ENCODE measurements at places on chromosomes 1 and 21.

- DNase-seq, result no peak
Measured at GRCh38 chr1:54273795-54274163, 73.8 kb downstream of the MRPL37 start.

DNA sequence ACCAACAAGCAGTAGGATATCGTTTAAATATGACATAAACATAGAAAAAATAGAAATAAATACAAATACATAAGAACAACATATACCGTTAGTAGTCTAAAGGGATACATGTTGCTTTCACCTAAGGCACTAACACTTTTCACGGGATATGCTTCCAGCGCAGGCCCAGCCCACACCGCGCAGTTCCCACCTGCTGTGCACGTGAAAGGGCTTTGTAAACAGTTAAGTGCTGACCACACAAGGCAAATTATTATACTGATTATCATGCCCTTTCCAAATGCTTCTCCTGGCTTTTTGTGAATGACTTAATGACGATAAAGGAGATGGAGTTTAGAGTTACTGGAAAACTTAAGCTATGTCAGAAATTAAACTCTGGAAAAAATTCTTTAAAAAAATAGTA lies 11.3 kb upstream of the IL22RA1 start:
- DNase-seq, result no peak

GRCh38 chr1:52670604-52671003 lies 27.5 kb downstream of the COA7 start:
- DNase-seq, result no peak

DNA sequence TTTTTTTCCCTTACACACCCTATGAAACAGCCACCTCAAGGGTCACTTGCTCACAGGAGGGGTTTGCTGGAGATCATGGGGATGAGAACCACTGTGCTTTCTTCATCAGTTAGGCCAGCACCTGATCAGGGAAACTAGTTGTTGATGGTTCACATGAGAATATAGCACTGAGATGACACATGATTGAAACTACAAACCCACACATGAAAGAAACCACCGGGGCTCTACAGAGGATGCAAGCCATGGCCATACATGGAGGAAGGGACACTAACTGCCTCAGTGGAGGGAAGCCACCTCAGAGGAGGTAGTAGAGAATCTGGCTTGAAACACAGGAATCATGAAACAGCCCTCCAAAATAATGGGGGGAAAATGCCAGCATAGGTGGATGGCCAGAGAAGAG lies 63.2 kb downstream of the PRKAB2 start:
- DNase-seq, result no peak

DNA sequence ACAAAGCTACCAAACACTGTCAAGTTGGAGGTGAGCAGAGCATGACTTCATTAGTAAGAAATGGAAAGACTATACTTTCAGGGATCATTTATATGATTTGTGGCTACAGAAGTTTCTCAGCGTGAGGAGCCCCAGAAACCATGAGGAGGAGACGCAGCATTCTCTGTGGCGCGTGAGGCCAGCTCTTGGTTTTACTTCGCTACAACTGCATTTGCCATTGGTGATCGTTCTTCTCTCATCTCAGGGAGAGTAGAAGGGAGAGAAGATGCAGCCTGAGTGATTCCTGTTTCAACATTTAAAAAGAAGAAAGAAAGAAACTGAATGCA lies 94.5 kb upstream of the ATP1A1 start:
- DNase-seq, result no peak

DNA sequence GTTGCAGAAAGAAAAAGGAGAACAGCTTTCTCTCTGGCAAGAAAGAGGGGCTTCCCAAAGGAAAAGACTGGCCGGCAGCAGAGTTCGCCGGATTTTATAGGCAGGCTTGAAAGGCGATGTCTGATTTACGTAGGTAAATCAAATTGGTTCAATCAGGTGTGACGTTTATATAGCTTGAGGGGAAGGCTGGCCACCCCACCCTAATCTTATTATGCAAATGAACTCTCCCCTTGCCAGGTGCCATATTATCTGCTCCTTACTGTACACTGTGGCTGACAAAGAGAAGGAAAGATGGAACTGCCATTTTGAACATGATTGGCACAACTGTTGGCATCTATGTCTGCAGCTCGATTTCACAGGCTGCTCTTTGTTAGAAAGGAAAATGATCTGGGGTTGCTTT lies 16.8 kb upstream of the INTS3 start:
- DNase-seq, result no peak

DNA sequence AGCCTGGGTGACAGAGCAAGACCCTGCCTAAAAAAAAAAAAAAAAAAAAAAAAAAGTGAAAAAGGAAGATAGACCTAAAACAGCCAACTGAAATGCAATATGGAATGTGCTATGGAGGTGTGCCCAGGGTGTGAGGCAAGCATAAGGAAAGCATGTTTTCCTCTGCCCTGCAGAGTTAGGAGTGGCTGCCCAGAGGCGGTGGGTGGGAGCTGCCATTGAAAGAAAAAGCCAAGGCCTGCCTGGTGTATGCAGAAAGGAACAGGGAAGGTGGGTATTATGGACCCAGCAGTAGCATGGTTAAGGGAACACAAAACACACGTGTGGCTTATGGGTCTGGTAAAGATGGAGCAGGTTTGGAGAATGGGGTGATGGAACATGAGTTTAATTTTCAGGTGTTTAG lies 8.9 kb downstream of the CD244 start:
- DNase-seq, result no peak

DNA sequence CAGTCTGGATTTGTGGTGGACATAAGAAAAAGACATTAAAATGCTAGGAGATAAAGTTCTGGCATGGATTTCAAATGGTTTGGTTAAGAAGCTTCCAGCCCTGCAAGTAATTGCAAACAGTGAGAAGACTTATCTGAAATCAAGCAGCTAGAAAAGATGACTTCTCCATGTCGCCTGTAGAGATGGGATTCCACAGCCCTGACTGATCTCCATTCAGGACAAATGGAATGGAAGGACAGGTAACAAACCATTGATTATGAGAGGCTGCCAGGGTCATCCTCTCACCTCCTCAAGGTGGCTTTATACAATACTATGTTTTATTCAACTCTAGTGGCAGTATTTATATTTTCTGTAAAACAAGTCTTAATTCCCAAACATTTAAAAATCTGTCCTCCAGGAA lies 237.9 kb downstream of the HLX start:
- DNase-seq, result no peak

- DNase-seq, result no peak
Measured at GRCh38 chr1:57420981-57421785, 2.7 kb downstream of the DAB1 start.

DNA sequence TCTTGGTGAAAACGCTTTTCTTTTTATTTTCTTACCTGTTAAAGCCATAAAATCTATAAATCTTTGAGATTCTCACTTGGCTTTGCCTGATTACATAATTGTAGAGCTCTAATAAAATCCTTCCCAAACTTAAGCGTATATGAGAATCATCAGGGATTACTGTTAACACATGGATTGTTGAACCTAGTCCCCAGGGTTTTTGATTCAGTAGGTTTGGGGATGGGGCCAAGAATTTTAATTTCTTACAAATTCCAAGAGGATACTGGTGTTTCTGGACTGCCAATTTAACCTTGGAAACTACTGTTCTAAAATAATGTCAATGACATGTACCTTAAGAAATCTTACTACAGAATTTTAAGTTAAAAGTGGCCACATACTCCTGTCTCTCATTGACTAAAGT lies 694.2 kb downstream of the BRINP3 start:
- no peak for DNase-seq

DNA sequence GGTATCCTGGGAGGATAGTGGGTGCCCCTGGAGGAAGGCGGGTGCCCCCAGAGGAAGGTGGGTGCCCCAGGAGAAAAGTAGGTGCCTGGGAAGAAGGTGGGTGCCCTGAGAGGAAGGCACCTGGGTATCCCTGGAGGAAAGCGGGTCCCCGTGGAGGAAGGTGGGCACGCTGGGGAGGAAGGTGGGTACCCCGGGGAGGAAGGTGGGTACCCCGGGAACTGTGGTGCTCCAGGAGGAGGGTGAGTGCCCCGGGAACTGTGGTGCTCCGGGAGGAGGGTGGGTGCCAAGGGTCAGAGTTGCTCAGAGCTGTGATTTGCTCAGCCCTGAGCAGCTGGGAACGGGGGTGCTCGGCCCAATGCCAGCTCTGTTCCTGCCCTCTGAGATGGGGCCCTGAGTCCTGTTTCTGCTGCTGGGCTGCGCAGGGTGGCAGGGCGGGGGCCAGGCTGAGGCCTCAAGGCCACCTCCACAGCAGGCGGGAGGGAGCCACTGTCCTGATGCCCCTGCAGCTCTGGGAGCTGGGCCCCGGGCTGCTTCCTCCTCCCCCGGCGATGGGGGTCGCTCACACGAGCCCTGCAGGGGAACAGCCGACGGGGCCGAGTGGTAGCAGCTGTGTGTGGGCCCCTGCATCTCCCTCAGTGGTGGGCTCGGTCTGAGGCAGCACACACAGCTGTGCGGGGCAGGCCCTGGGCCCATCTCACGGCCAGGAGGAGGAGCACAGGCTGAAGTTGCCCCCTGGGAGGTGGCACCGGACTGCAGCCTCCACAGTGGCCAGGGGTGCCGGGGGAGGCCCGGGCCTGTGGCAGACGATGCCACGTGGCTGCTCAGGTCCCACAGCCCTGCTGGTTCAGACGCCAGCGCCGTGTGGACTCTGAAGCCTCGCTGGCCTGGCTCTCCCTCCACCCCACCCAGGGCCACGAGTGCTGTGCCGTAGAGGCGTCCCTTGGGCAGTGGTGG lies 57.4 kb downstream of the SLX9 start:
- DNase-seq, result no peak

DNA sequence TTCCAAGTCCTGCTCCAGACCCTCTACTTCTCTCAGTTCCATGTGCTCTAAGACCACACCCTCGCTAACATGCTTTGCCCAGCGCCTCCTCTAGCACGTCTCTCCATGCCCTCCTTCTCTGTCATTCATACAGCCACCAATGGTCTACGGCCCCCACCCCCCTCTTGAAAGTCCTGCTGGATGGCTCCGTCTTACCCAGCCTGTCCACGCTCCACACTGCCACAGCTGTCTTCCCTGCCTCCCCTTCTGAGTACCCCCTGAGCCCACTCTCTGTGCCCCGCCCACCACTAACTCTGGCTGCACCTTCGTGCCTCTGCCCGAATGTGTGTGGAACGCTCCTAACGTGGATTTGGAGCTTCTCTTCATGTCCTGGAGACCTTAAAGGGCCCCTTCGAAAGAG lies 244.6 kb downstream of the TRABD2B start:
- no peak for DNase-seq

DNA sequence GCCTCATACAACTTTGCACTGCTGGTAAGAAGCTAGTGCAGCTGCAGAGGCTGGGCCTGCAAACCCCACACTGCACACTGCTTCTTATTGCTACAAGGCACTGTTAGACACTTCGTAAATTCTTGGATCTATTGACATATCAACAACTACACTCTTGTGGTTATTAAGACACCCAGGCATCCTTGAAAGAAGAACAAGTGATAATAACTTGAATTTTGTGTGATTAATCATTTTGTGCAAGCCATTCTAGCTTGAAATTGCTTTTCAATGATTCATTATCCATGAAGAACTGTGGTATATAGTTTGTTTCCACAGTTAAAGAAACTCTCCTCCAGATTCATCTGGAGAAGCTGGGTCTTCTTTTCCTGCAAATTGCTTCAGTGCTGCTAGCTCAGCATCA lies 33.7 kb upstream of the IFI44L start:
- DNase-seq, result no peak

GRCh38 chr1:222904451-222904850 lies 89.6 kb downstream of the DISP1 start:
- no peak for DNase-seq

DNA sequence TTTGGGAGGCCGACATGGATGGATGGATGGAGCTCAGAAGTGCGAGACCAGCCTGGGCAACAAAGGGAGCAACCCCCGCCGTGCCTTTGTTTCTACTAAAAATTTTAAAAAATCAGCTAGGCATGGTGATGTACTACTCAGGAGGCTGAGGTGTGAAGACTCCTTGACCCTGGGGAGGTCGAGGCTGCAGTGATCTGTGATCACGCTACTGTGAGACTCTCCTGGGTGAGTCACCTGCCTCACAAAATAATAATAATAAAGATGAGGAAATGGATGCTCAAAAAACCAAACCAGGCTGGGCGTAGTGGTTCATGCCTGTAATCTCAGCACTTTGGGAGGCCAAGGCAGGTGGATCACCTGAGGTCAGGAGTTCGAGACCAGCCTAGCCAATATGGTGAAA lies 19.2 kb downstream of the DSTYK start:
- DNase-seq, result no peak

DNA sequence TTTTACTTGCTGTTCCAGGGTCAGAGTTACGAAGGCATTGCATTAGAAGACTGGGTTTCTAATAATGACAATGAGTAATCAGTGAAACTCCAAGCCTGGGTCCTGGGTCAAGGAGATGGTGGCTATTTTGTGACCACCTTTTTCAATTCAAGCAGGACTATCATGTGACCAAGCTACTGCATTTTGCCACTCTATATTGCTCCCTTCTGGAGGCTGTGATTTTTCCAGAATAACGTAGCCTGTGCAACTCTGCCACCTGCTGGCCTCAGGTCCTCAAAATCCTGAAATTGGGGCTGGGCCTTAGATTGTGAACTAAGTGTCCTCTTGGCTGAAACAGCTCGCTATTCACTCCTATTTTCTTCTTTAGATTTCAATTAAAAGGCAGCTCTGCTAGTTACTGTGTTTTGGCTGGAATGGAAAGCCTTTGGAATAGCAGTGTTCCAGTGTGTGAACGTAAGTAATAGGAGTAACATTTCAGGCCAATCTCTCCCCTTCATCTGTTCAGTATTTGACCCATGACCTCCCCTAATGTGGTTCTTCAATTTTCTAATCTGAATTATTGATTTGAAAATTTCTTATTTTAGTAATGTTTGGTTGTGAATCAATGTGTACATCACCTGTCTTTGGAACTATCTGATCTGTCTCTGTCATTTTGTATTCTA lies 52.9 kb upstream of the CD46 start:
- no peak for DNase-seq

DNA sequence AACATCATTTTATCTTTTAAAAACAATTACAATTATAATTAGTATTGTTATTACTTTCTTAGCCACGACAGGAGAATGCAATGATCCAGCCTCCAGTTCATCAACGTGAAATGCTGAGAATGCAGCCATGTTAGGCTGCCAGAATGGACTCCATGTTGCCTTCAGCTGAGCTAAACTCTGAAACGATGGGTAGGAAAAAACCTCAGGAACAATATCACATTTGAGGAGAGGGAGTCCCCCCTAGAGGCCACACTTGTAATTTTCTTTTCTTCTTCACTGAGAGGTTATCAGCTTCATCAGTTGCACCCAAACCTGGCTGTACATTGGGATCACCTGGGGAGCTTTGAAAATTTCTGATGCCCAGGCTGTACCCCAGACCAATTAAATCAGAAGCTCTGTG lies 34.6 kb upstream of the DNAH14 start:
- DNase-seq, result no peak

GRCh38 chr1:66331658-66332547 lies 202.1 kb upstream of the SGIP1 start:
- DNase-seq, result peak; percentile 19

GRCh38 chr1:214389734-214390133 lies 108.8 kb downstream of the SMYD2 start:
- DNase-seq, result no peak

DNA sequence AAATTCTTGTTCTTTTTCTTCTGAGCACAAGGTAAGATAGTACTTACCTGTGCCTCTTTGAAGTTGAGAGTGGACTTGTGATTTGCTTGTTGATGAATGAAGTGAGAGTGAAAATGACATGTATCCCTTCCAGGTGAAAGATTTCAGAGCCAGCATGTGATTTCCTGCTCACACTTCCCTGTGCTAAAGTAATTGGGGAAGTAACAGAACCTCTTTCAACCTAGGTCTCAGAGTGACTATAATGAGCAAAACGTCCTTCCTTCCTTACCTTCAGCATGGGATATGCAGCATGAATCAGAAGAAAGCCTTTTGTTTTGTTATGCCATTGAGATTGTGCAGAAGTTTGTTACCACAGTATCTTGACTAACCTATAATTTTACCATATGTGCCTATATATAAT lies 24.6 kb downstream of the RAVER2 start:
- no peak for DNase-seq

All from stimulated activated CD8-positive, alpha-beta memory T cell treated with anti-CD3 and anti-CD28 coated beads, Interleukin-7, amount 100 ng/mL, for 1 hour (primary cell).